AML-193 (cell line): ENCODE measurements at places on chromosomes 11 and 22.

DNA sequence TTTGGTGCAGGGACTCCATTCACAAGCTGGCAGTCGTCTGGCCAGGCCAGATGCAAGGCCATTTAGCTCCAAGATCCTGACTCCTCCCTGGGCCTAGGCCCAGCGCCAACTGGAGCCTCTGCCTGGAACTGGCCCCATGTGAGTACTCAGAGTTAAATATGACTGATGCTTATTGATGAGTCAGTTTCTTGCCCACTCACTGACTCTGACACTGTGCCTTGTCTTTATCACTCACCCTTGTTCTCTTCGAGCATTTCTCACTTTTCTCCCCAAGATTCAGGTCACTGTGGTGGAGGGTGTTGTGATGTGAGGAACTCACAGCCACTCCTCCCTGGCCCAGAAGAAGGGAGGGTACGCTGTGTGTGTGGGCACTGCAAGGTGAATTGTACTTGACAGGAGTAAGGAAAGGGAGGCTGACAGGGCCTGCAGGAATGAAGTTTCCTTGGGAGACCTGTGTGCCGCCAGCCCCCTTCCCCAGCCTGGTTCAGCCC, 23.2 kb upstream of the ST3GAL4 start:
- DNase-seq, result no peak

DNA sequence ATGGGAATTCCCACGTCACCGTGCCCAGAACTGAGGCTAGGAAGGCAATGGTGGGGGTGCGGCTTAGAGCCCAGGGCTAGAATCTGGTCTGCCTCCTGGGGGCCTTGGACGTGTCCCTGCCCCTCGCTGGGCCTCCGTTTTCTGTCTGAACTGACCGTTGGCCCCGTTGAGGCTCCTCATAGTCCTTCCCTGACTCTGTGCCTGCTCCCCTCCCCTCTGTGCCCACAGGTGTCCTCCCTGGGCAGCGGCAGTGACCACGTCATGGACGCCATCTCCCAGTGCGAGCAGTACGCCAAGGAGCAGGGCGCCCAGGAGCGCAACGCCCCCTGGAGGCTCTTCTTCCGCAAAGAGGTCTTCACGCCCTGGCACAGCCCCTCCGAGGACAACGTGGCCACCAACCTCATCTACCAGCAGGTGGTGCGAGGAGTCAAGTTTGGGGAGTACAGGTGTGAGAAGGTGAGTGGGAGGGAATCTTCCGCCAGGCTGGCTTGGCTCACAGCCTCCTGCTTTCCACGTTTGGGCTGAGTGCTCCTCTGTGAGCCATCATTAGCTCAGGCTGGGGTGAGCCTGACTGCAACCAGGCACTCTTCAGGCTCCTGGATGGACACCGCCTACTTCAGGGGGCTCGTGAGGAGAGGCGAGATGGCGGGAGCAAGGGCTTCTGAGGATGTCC, 63.9 kb downstream of the MYO7A start:
- no peak for DNase-seq

GRCh38 chr11:68471360-68472340, 11.1 kb downstream of the PPP6R3 start:
- peak; percentile 84 for DNase-seq

- no peak for DNase-seq
These were observed 1.6 kb downstream of the JOSD1 start for GRCh38 chr22:38699143-38699542.

GRCh38 chr11:111645657-111646316, 43.5 kb downstream of the SIK2 start:
- DNase-seq, result no peak

- DNase-seq, result no peak
These were observed 195.9 kb upstream of the SESN3 start for GRCh38 chr11:95426823-95427462.

DNA sequence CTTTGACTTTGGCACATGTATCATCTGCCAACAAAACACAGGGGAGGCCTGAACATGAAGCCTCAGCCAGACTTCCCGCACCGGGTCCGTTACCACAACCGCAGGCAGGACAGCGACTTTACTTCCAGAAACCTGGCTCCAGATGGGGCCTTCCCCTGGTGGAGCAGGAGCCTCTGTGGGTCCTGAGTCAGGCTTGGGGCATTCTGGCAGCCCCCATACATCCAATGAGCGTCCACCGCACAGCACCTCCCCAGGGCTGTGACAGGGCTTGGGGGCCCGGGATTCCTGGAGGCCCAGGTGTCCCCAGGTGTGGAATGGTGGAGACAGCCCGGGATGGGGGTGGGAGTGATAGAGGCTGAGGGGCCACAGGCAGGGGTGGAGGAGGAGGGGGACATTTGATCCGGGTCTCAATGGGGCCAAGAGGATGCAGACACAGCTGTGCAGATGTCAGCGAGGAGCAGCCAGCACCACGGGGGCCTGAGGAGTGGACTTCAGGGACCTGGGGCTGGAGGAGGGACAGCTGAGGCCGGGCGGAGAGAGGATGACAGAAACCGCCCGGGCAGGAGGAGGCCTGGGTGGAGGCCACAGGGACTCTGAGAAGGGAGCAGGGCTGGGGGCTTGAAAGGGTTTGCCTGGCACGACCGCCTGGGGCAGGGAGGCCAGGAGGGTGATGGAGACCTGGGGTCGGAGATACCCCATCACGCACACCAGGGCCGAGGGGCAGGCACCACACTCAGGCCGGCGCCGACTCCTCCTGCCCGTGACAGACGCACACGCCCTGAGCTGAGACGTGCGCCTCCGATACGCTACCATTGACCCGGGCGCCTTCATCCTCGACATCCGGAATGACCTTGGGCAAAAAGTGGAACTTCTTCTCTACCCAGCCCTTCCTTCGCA, 8.6 kb downstream of the TTLL8 start:
- no peak for DNase-seq

GRCh38 chr11:11415901-11416300, 62.9 kb upstream of the CSNK2A3 start:
- no peak for DNase-seq

DNA sequence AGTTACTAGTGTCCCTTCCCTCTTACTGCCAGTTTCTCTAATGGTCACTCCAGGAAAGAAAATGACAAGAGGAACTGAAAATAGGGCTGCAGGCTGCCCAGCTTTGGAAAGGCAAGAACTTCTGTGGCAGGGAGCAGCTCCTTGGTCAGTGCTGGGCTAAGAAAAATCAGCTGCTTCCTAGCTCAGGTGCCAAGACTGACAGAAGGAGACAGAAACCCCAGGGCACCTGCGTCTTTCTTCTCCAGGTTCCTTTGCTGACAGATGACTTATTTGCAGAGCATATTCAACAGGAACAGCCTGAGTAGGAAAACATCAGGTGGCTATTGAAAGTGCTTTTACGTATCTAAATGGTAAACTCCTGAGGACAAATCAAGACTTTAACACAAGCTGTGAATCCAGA, 25.4 kb downstream of the MAML2 start:
- DNase-seq, result no peak

GRCh38 chr11:123718469-123718868, 23.0 kb downstream of the ZNF202 start:
- no peak for DNase-seq

GRCh38 chr11:1827095-1827813, 7.5 kb upstream of the SYT8 start:
- DNase-seq, result no peak

GRCh38 chr22:50141891-50142363, 28.6 kb upstream of the PANX2 start:
- DNase-seq, result no peak

DNA sequence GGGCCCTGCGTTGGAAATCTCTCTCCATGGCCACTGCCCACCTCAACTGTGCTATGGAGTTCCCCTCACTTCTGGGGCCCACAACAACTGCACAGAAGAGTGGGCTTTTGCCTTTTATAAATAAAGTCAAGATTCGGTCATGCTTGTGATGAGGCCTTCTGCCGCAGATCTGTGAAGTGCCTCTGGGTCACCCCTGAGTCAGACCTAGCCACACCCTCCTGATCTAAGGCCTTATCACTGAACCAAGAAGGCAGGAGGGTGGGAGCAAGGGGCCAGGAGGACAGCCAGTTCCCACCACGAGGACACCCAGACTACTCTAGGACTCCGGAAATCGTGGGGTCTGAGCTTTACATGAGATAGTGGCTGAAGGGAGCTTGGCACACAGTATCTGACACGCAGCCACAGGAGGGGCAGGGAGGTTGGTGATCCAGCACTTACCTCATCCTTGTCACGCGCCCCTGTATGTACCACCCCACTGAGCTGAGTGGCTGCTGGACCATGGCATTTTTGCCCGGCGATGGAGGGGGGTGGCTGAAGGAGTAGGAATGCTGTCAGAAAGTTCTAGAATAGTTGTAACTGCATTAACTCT, 115.7 kb downstream of the ABTB2 start:
- no peak for DNase-seq

- DNase-seq, result no peak
These were observed 129.5 kb downstream of the SLC1A2 start for GRCh38 chr11:35289821-35290220.

DNA sequence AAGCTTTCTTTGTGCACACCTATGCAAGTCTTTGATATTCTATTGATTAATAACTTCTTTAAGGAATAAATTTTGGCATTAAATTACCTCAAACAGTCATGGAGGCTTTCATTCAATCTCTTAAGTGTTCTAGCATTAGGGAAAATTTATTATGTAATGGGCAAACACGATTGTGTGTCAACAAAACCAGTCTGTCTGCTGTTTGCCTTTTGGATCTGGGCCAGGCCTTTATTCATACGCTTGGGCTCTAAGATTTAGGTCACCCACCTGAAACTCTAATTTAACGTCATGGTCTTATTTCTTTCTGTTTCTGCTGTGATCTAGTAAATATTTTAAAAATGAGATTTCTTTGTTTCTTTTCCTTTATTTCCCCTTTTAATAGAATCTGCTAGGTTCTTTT, 1270.6 kb downstream of the LRRC4C start:
- DNase-seq, result no peak

DNA sequence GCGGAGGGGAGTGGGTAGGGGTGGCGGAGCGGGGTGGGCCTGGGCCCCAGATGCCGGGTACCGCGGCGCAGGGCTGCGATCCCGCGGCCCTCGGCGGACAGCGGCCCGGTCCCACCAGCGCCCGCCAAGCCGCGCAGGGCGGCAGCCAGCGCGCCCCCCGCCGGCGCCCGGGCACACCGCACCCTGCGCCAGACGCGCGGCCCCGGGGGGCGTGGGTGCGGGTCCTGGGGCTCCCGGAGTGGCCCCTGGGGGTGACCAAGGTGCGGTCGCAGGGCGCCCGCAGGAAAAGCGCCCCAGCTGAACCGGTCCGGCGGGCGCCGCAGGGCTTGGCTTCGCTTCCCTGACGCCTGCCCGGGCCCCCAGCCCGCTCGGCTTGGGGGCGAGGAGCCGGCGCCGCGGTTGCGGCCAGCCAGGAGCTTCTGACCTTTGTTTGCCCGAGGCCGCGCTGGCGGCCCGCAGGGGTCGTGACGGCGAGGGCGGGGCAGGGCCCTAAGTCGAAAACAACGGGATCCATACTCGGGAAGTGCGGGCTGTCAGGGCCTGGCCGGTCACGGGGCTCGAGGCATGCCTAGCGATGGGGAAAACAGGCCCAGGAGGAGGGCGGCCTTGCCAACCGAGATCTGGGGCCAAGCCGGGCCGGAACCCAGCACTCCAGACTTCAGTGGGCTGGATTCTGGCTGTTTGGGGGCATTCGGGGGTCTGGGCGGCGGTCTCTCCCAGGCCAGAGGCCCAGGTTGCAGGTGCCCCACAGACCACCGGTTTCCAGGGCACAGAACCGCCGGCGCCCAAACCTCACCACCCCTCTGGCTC, 581 bp upstream of the AP5B1 start:
- DNase-seq, result no peak

- no peak for DNase-seq
These were observed 5.8 kb downstream of the SLC1A2 start for GRCh38 chr11:35413598-35413997.

- no peak for DNase-seq
These were observed 64.3 kb upstream of the SHANK2 start for GRCh38 chr11:71316701-71317100.

DNA sequence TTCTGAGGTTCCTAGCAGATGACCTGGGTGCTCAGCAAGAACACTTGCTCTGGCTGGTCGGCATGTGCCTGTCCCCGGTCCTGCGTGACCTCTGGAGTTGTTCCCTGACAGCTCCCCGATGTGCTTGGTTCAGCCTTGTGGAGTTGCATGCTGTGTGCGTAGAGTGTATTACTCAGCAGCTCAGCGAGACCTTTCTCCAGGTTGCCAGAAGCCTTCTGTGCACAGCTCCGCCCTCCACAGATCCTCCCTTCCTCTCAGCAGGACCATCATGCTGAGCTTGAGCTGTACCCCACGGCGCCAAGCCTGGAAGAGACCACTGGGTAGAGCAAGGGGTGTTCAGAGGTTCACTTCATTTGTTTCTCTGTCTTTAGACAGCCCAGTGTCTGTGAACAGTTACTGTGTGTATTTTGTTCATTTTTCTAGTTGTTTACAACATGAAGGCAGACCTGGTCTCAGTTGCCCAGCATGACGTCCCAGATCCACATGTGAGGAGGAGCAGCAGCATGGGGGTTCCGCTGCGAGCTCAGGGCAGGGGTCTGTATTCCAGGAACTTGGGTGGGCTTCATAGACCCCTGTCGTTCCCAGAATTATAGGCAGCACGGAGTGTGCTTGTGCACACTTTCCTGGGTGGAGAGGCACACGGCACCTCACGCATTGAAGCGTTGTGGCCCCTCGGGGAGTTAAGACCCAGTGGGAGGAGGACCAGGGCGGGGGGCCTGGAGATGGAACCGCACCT, 148.6 kb downstream of the IGLL1 start:
- DNase-seq, result no peak

GRCh38 chr11:75793966-75794365, 21.0 kb upstream of the UVRAG start:
- DNase-seq, result no peak
